ENCODE measurements at places on chromosomes 12 and 14. TPM values are rescaled to one million over a fixed set of nuclear protein-coding genes. Genes with fewer than 3 reads are reported as not detected.

Gene ADAM21
- total RNA-seq: 0.32 TPM

Gene LALBA
- total RNA-seq: not detected

Gene OAS1
- not detected for total RNA-seq

Gene SLCO1A2
- not detected for total RNA-seq

Gene NUAK1
- 5.0 TPM for total RNA-seq

Gene RNASE7
- total RNA-seq: not detected

Gene PSMA6
- 230 TPM for total RNA-seq

Gene CEBPE
- not detected for total RNA-seq

Gene SLC25A47
- 0.48 TPM for total RNA-seq

Gene CLEC1B
- not detected for total RNA-seq

Gene ADAMTS20
- 0.24 TPM for total RNA-seq

Gene TBX5
- 101 TPM for total RNA-seq

Measured in epithelial cell of alveolus of lung (primary cell).